Islet precursor cell (in vitro differentiated cells): ENCODE measurements at places on chromosomes 11 and 22.

GRCh38 chr11:1442163-1442562 lies 44.4 kb downstream of the MOB2 start:
- no peak for DNase-seq

GRCh38 chr11:92300876-92301275 lies 76.3 kb downstream of the FAT3 start:
- no peak for DNase-seq

DNA sequence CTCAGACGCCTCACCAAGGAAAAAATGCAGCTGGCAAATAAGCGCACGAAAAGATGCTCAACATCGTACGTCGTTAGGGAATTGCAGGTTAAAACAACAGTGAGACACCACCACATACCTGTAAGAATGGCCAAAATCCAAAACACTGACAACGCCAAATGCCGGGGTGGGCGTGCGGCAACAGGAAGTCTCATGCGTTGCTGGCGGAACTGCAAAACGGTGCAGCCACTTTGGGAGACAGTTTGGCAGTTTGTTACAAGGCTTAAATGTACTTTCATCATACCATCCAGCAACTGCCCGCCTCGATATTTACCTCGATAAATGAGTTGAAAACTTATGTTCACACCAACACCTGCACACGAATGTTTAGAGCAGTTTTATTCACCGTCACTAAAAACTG lies 7.5 kb upstream of the CTSD start:
- peak; percentile 22 for DNase-seq

DNA sequence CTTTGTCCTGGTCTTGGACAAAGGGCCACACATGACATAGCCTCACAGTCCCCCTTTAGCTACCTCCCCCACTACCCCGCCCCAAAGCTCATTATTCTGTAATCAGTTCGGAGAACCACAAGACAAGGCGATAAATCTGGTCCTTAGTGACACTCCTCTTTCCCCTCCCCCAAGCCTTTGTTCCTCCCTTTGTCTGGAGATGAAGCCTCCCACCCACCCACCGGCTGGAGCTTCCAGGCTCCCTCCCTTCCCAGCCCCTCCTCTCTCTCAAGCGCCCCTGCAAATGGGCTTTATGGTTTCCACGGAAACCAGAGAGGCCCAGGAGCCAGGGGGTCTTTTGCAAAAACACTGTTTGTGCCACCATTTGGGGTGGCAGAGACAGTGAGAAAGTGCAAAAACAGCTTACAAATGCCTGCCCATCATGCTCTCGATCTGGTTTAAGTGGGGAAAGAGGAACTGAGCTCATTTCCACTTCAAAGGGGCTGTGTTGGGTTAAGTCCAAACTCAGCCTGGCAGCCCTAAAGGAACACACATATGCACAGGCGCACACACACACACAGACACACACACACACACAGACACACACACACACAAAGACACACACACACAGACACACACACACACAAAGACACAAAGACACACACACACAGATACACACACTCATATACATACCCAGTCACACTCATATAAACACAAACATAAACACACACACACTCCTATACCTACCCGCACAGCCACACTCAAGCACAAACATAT lies 23.5 kb downstream of the APLNR start:
- DNase-seq = peak; percentile 91

DNA sequence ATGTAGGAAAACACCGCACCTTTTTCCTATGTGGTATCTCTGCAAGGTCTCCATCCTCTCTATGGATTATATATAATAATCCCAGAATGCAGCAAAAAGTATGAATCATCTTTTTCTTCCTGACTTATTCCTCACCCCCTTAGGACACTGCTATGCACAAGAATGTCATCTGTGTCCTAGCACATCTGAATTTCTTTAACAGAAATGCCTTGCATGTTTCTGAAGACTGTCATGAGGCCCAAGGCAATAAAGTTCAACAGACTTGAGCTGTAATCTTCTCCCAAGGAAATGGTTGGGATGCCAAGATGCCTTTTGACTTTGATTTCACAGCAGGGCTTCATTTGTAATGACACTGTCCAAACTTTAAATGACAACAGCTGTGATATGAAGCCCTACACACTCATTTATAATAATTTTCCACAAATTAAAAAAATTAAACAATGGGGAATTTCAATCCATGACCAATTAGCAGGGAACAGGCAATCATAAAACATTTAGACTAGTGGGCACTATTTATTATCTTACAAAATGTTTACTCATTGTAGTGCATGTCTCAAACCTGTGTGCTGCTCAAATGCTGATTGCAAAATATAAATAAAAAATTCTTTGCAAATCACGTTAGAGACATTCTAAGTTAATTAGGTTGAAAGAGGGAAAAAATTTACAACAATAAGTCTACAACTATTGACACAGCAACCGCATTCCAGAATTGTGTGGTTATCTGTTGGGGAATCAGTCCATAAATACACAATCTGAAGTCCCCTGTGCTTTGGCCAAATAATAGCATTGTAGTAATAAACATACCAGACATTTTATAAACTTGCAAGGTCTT lies 242.3 kb downstream of the SWAP70 start:
- peak; percentile 85 for DNase-seq

DNA sequence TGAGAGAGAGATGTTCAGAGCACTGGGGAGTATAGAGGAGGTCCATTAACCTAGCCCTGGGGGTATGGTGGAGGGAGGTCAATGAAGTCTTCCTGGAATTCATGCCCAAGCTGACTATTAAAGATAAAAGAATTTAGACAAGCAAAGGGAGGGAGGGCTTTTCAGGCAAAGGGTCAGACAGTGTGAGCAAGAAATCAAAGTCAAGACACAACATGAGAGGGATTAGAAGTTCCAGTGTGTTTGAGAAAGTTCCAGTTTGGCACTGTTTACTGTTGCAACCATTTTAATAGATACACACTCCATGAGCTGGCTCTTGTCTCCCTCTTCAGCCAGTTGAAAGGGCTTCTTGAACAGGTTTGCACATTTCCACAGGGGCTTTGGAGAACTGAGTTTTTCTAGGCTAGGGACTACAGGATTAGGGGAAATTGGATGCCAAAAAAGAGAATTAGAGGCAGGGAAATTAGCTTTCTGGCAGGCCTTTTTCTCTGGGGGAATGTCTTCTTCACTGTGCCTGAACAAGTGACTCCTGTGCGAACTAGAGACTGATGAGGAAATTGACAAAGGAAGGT lies 14.7 kb upstream of the NNMT start:
- DNase-seq = no peak

DNA sequence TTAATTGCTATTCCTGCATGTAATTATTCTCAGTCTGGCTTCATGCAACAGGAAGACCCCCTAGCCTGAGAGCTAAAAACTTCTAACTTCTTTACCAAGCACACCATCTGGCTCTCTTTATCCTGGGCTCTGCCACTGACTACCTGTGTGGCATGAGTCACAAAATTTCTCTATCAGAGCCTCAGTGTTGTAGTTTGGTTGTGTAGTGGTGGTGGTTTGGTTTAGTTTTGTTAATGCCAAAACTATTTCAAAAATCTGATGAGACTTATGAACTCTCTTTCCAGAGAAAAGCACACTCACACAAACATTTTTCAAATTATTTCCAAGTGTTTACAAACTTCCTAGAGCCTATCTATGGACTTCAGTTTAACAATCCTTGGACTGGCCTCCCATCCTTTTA lies 7.5 kb upstream of the IL17RA start:
- DNase-seq = no peak
